ENCODE measurements at places on chromosomes 16 and 17.
A peak's percentile ranks its signal among the peaks of the same experiment; 100 is the strongest.

DNA sequence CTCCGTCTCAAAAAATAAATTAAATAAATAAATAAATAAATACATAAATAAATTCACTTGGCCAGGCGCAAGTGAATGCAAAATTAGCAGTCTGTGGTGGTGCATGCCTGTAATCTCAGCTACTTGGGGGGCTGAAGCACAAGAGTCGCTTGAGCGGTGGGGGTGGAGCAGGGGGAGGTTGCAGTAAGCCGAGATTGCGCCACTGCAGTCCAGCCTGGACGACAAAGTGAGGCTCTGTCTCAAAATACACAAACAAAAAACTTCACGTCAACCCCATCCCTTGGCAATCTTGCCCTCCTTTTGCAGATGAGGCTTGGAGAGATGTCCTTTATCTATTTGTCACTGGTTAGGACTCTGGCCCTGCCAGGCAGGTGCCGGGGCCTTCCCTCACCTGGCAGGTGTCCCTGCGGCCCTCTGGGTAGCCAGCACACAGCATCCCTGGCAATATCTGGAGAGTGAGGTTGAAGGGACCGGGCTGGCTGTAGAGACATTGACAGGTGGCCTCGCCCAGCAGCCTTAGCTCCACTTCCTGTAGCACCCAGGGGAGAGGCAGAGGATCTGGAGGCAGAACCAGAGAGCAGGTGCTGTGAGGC, 4.4 kb downstream of the PRSS36 start:
- peaks cover 8% of the 10 kb centered on the region for H3K4me1 ChIP-seq
- H3K4me3 ChIP-seq = no peak overlapping the region
- H3K27ac ChIP-seq = no peak overlapping the region

DNA sequence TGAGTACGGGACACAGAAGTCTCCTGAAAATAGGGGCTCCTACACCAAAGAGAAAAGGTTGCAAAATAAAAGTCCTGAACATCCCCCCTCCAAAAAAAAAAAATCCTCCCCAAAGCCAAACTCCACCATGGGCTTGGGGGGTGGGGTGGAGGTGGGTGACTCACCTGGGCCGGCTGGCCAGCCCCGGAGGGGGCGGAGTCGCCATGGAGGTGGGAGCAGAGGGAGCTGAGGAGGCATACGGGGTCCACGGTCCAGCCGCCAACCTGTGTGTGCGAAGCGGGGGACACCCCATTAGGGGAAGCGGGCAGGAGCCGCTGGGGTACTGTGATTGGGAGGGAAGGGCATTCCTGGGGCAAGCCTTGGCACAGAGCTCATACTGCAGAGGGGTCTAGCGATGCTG, 31.0 kb downstream of the SRCIN1 start:
- no peaks in the 10 kb centered on the region for H3K36me3 ChIP-seq
- no peaks in the 10 kb centered on the region for H3K4me1 ChIP-seq
- no peak overlapping the region for H3K4me3 ChIP-seq
- peaks cover 96% of the 10 kb centered on the region for H3K27me3 ChIP-seq
- H3K27ac ChIP-seq = no peak overlapping the region

DNA sequence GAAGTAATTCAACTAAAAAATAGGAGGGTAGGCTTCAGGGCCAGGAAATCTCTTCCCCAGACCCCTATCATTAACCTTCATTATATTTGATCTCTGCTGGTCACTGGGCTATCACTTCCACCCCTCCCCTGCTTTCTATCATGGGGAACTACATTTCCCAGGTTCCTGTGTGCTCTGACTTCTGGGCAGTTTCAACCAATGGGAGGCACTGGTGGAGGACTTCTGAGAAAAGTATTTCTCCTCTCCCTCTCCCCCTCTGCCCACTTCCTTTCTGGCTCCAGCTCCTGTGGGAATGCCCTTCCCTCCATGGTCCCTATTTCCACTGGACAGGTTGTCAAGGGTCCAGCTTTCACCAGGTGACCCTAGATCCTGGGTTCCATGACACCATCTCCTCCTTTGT, 364.4 kb downstream of the C16orf95 start:
- no peak overlapping the region for H3K27ac ChIP-seq
- no peaks in the 10 kb centered on the region for H3K36me3 ChIP-seq
- no peaks in the 10 kb centered on the region for H3K27me3 ChIP-seq
- no peak overlapping the region for H3K4me3 ChIP-seq
- H3K4me1 ChIP-seq = no peaks in the 10 kb centered on the region

DNA sequence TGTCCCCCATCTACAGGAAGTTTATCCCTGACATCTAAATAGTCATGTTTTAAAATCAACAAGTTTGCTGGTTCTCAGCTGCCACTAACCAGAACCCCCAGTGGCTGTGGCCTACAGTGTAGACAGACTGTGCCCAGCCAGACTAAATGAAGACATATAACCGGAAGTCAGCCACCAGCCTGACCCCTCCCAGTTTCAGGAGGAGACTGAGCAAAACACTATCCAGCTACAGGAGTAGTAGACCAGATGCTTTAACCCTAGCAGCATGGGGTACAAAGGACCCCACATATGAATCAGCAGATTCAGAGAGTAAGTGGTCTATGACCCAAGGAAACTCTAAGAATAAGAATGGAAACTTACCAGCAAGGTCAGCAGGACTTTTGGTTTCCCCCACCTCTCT, 83.4 kb downstream of the HIC1 start:
- peaks cover 33% of the 10 kb centered on the region for H3K4me1 ChIP-seq
- H3K27me3 ChIP-seq = no peaks in the 10 kb centered on the region
- H3K36me3 ChIP-seq = no peaks in the 10 kb centered on the region

DNA sequence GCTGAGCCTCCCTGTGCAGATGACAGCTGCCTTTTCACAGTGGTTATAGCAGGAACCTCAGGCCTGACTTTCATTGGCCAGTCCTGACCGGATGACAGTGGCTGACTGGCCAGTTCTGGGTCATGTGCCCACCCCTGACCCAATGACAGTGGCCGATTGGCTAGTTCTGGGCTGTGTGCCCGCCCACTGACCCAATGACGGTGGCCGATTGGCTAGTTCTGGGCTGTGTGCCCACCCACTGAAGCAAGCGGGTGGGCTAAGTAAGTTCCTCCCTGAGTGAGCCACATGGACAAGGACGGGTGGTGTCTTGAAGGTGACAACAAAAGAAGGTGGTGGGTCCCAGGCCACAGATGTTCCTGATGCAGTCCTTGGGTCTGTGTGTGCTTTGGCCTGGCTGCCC, 9.5 kb downstream of the DEF8 start:
- H3K36me3 ChIP-seq = no peaks in the 10 kb centered on the region
- no peak for DNase-seq
- no peak overlapping the region for H3K4me3 ChIP-seq
- H3K27ac ChIP-seq = no peak overlapping the region
- no peaks in the 10 kb centered on the region for H3K27me3 ChIP-seq

DNA sequence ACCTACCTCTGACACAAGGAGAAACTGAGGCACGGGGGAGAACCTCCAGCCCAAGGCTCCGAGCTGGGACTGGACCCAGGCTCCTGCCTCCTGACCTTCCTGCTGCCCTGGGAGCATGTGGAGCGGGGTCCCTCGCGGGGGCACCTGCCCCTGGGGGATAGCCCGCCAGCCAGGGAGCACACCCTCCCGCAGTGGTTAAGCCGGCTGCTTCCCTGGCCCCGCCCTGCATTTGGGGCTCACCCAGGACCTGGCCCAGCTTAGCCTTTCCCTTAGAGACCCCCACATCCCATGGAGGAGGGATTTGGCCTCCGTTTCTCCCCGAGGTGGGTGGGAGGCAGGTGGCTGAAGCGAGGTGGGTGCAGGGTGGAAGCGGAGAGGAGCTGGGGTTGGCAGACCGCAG, 1.8 kb upstream of the CDH15 start:
- H3K4me1 ChIP-seq = no peaks in the 10 kb centered on the region
- H3K27me3 ChIP-seq = 0 out of 2 replicates have a peak, but pooled peaks cover 7% of the 10 kb centered on the region
- DNase-seq = no peak
- H3K36me3 ChIP-seq = no peaks in the 10 kb centered on the region
- no peak overlapping the region for H3K27ac ChIP-seq
- no peak overlapping the region for H3K4me3 ChIP-seq

GRCh38 chr17:78774956-78775571, 7.0 kb downstream of the CYTH1 start:
- no peaks in the 10 kb centered on the region for H3K27me3 ChIP-seq
- H3K27ac ChIP-seq = peak overlapping the region; percentile 93

DNA sequence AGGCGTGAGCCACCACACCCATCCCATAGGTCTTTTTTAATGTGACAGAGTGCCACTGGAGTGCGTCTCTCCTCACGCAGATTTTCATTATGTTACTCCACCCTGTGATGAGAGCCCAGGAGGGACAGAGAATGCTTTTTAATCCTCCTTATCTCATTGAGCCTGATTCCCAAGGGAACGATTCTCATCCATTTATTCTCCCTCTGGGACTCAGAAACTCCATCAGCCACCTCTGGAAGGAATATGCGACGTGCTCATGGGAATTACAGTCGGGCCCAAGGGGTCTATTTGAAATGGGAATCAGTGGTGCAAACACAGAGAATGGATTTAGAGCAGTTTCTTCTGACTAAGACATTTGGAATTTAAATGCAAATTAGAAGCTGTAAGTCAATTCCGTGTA, 155.9 kb upstream of the HSBP1 start:
- no peak for DNase-seq
- no peaks in the 10 kb centered on the region for H3K36me3 ChIP-seq
- no peak overlapping the region for H3K4me3 ChIP-seq
- H3K27ac ChIP-seq = no peak overlapping the region
- no peaks in the 10 kb centered on the region for H3K27me3 ChIP-seq

DNA sequence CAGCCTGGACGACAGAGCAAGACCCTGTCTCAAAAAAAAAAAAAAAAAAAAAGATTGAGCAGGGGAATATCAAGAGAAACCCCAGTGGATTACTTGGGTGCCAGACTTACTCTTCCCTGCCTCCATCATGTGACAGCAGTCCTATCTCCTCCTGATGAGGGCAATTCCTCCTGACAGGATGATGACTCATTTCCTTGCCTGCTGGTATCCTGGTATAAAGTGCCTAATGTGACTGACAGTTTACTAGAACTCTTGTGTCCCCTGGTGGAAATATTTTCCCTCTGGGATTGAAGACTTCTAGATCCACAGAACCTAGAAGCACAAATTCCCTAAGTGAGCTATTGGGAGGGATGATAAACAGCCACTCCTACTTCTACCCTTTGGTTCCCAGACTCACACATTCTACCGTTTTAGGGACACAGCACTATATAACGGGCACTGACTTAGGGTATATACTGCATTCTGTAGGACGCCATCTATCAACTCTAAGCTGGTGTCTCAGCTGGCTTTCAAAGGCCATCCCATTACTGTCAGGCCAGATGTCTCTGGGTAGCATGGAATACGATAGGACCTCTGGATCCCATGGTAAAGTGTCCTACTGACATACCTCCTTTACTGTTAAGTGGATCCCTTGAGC, 114.6 kb upstream of the MED13 start:
- H3K4me1 ChIP-seq = no peaks in the 10 kb centered on the region
- no peak overlapping the region for H3K27ac ChIP-seq
- no peaks in the 10 kb centered on the region for H3K27me3 ChIP-seq
- no peak for DNase-seq
- no peaks in the 10 kb centered on the region for H3K36me3 ChIP-seq
- no peak overlapping the region for H3K4me3 ChIP-seq
